MCF 10A (cell line): ENCODE measurements at places on chromosomes 16 and 17. TPM values are rescaled to one million over a fixed set of nuclear protein-coding genes. Genes with fewer than 3 reads are reported as not detected.

ZG16B gene
- 4.0 and 6.9 TPM in 2 replicates for total RNA-seq

NPIPB2 gene
- 17.2 and 17.4 TPM in 2 replicates for total RNA-seq

PYDC1 gene
- not detected in 2 replicates for total RNA-seq

FOXN1 gene
- not detected in 2 replicates for total RNA-seq

CCDC40 gene
- 4.1 and 4.8 TPM in 2 replicates for total RNA-seq

FOXC2 gene
- 16.8 and 22.5 TPM in 2 replicates for total RNA-seq

LDHD gene
- total RNA-seq, result 0.15 and 0.30 TPM in 2 replicates

KRTAP4-3 gene
- total RNA-seq, result not detected in 2 replicates

AP1G1 gene
- 99.5 and 100 TPM in 2 replicates for total RNA-seq

DBNDD1 gene
- total RNA-seq, result 3.5 TPM in 2 replicates

FBXO39 gene
- 1.4 and 1.7 TPM in 2 replicates for total RNA-seq

BAHCC1 gene
- total RNA-seq, result 7.4 and 9.2 TPM in 2 replicates

- no peaks in the 10 kb centered on the region for H3K27me3 ChIP-seq
- no peak for DNase-seq
- no peaks in the 10 kb centered on the region for H3K36me3 ChIP-seq
- H3K27ac ChIP-seq, result peak overlapping the region; percentile 49
Measured at GRCh38 chr17:17950806-17951205, 21.4 kb downstream of the TOM1L2 start.

DNA sequence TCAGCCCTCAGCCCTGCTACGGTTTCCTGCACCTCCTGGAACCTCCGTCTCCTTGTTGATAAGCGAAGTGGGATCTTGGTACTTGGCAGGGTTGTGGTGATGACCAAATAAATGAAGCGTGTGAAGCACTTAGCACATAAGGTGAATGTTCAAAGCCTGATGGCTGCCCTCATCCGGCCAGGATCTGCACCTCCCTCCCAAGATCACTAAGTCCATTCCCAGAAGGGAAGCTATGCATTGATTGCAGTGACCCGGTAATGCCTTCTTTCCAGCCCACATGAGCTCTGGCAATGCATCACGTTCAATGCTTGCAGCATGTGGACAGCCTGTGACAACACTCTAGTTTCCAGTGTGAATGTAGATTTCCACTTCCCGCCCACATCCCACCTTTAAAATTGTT lies 24.9 kb upstream of the RHOT1 start:
- no peak for DNase-seq
- H3K36me3 ChIP-seq, result no peaks in the 10 kb centered on the region
- no peak overlapping the region for H3K27ac ChIP-seq
- H3K4me1 ChIP-seq, result no peaks in the 10 kb centered on the region
- H3K4me3 ChIP-seq, result no peak overlapping the region

GRCh38 chr17:14813649-14814370 lies 451.3 kb downstream of the PMP22 start:
- H3K36me3 ChIP-seq, result no peaks in the 10 kb centered on the region
- H3K27ac ChIP-seq, result no peak overlapping the region
- peaks cover 7% of the 10 kb centered on the region for H3K4me1 ChIP-seq
- H3K4me3 ChIP-seq, result no peak overlapping the region
- DNase-seq, result no peak

DNA sequence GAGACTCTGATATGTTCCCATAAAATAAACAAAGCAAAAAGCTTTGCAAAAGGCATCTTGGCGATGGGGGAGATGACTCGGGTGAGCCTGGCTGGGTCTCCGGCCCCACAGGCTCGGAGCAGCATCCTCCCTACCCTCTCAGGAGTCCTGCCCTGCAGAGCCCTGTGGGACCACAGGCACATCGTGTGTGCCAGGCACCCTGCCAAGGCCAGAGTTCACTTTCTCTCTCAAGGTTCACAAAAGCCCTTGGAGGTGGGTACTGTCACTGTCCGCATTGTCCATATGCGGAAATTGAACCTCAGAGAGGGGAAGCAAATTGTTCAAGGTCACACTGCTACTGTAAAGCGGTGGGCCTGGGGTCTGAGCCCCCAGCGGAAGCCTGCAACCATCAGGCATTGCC lies 48.5 kb downstream of the CRISPLD2 start:
- no peak for DNase-seq
- H3K36me3 ChIP-seq, result no peaks in the 10 kb centered on the region
- no peaks in the 10 kb centered on the region for H3K4me1 ChIP-seq
- H3K27me3 ChIP-seq, result peaks cover 37% of the 10 kb centered on the region

- H3K27ac ChIP-seq, result peak overlapping the region; percentile 97
- DNase-seq, result peak; percentile 94
- H3K4me3 ChIP-seq, result peak overlapping the region; percentile 69
Measured at GRCh38 chr17:82875407-82875856, 35.6 kb upstream of the ZNF750 start.

DNA sequence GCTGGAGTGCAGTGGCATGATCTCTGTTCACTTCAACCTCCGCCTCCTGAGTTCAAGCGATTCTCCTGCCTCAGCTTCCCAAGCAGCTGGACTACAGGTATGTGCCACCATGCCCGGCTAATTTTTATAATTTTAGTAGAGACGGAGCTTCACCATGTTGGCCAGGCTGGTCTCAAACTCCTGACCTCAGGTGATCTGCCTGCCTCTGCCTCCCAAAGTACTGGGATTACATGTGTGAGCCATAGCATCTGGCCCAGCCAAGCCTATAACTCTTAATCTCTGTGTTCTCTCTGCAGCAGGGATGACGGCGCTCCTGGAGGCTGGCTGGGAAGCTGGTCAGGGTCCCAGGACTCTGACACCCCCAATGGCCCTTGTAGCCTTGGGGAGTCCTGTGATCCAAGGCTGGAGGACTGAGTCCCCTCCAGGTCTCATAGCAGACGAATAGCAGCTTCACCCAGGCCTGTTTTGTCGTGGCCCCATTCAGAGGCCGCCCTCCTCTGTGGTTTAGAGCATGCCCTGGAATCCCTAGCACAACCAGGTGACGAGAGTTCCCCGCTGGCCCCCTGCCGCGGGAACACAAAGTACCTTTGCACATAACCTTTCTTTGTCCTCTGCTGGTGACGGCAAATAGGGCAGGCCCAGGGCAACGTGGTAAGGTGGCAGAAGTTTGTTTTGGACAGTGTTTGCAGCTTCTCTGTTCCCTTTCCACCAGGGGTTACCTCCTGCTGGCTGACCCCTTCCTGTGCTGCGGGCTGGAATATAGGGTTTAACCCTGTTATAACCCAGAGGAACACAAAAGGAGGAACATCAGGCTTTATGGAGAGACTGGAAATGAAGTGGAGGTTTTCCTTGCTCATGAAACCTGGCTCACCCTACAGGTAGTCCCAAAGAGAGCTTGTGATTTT lies 43.0 kb upstream of the TOB1 start:
- peak; percentile 68 for DNase-seq
- peak overlapping the region; percentile 79 for H3K27ac ChIP-seq
- peaks cover 23% of the 10 kb centered on the region for H3K4me1 ChIP-seq
- H3K27me3 ChIP-seq, result no peaks in the 10 kb centered on the region
- no peak overlapping the region for H3K4me3 ChIP-seq

DNA sequence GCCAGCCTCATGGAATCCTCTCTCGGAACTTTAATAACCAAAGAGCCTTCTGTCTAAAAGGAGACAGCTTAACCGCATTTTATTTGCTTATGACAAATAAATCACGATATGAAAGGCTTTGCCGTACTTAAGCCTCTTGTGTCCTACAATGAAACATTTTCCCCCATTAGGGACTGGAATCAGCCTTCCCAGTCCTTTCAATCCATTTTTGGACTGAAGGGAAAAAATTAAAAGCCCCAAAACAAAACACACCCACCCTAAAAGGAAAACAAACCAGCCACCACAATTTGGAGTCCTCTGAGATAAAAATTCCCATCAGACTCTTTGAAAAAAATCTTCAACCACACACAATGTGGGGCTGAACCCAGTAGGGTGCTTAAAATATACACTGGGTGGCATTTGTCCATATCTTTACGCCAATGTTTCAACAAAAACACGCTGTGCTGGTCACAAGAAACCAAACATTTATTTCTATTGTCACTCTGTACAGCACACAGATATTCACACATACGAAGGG lies 3.0 kb downstream of the HOXB4 start:
- H3K27me3 ChIP-seq, result peaks cover 21% of the 10 kb centered on the region
- no peak overlapping the region for H3K4me3 ChIP-seq
- peaks cover 8% of the 10 kb centered on the region for H3K4me1 ChIP-seq
- no peaks in the 10 kb centered on the region for H3K36me3 ChIP-seq
- H3K27ac ChIP-seq, result no peak overlapping the region

- no peak for DNase-seq
- H3K4me1 ChIP-seq, result no peaks in the 10 kb centered on the region
- H3K27ac ChIP-seq, result peak overlapping the region; percentile 42
- peaks cover 90% of the 10 kb centered on the region for H3K36me3 ChIP-seq
- no peaks in the 10 kb centered on the region for H3K27me3 ChIP-seq
Measured at GRCh38 chr17:56994009-56994792, 16.3 kb downstream of the SCPEP1 start.

GRCh38 chr17:43940630-43941029 lies 1.6 kb downstream of the PPY start:
- DNase-seq, result peak; percentile 45
- H3K27me3 ChIP-seq, result peaks cover 21% of the 10 kb centered on the region
- H3K4me3 ChIP-seq, result no peak overlapping the region
- peaks cover 6% of the 10 kb centered on the region for H3K4me1 ChIP-seq
- peaks cover 5% of the 10 kb centered on the region for H3K36me3 ChIP-seq

DNA sequence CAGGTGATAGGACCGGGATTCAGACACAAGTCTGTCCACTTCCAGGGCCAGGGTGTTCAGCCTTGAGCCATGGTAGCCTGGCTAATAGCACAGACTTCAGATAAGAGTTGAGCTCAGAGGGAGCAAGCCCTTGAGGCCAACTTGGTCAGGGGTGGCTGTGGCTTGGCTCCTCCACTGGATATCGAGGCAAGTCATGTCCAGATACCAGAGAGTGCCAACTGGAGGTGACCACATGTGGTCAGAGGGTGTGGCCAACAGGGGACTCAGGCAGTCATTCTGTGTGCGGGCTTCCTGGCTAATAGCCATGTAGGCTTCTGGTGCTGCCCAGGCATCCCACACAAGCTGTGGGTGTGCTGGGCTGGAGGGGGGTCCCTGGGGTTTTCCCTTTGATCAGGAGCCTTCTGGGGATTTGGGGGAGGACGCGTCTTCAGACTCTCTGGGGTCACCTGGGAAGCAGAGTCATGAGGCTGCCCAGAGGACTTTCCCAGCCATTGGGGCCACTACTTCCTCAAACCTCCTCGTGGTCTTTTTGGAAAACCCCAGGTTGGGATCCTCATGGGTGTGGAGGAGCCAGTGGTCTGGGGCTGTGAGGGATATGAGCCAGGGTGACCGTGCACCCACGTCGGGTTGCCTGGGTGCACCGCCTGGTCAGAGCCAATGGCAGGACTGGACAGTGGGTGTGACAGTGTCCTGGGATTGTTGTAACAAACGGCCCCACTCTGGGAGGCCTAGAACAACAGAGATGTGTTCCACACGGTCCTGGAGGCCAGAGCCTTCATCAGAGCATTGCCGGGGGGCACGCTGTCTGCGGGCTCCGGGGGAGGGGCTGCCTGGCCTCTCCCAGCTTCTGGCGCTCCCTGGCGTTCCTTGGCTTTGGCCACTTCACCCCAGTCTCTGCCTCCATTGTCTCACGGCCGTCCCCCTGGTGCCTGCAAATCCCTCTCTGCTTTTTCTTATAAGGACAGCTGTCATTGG lies 25.0 kb downstream of the COX4I1 start:
- no peak overlapping the region for H3K27ac ChIP-seq
- no peak overlapping the region for H3K4me3 ChIP-seq
- DNase-seq, result no peak
- no peaks in the 10 kb centered on the region for H3K36me3 ChIP-seq
- peaks cover 2% of the 10 kb centered on the region for H3K4me1 ChIP-seq

GRCh38 chr16:17544785-17545184 lies 74.0 kb upstream of the XYLT1 start:
- no peak for DNase-seq
- no peaks in the 10 kb centered on the region for H3K36me3 ChIP-seq
- no peak overlapping the region for H3K27ac ChIP-seq
- H3K4me1 ChIP-seq, result no peaks in the 10 kb centered on the region

GRCh38 chr17:43917348-43918025 lies 10.2 kb upstream of the MPP2 start:
- peaks cover 7% of the 10 kb centered on the region for H3K27me3 ChIP-seq
- H3K27ac ChIP-seq, result no peak overlapping the region
- no peak overlapping the region for H3K4me3 ChIP-seq
- H3K36me3 ChIP-seq, result no peaks in the 10 kb centered on the region
- no peaks in the 10 kb centered on the region for H3K4me1 ChIP-seq
